Fibroblast of the aortic adventitia (primary cell): ENCODE measurements at places on chromosomes 13 and 19. TPM values are rescaled to one million over a fixed set of nuclear protein-coding genes. Genes with fewer than 3 reads are reported as not detected.

Gene ZNF787
- 8.5 and 15.9 TPM in 2 replicates for total RNA-seq

Gene NXNL1
- total RNA-seq, result not detected in 2 replicates

Gene CATSPERD
- total RNA-seq, result not detected in 2 replicates

Gene ARHGAP45
- 0.18 TPM in 1 of 2 replicates, not detected in the other for total RNA-seq

Gene ZNF382
- total RNA-seq, result 4.6 and 17.7 TPM in 2 replicates

Gene CRX
- not detected in 2 replicates for total RNA-seq

Gene LRRC63
- total RNA-seq, result 0.09 and 0.41 TPM in 2 replicates

Gene MYDGF
- 61.2 and 112 TPM in 2 replicates for total RNA-seq

Gene ZNF701
- 8.4 and 12.6 TPM in 2 replicates for total RNA-seq

Gene FBXL3
- 78.8 and 144 TPM in 2 replicates for total RNA-seq

Gene NLRP12
- total RNA-seq, result not detected in 2 replicates

Gene MAB21L1
- 3.7 TPM in 1 of 2 replicates, not detected in the other for total RNA-seq

Gene TJP3
- not detected in 2 replicates for total RNA-seq

Gene LSM4
- total RNA-seq, result 113 and 119 TPM in 2 replicates

Gene CGB1
- total RNA-seq, result not detected in 2 replicates

Gene FXYD7
- not detected in 2 replicates for total RNA-seq

Gene CLEC4M
- not detected in 2 replicates for total RNA-seq

Gene HS6ST3
- 0.36 TPM in 1 of 2 replicates, not detected in the other for total RNA-seq

Gene KL
- total RNA-seq, result 0.81 TPM in 1 of 2 replicates, not detected in the other

Gene RAB3A
- total RNA-seq, result 2.8 TPM in 1 of 2 replicates, not detected in the other

Gene ZNF878
- not detected in 2 replicates for total RNA-seq

Gene TEX101
- not detected in 2 replicates for total RNA-seq

Gene KLK8
- total RNA-seq, result not detected in 2 replicates

Gene MYH14
- not detected in 2 replicates for total RNA-seq

Gene DNAJC15
- 11.2 and 18.7 TPM in 2 replicates for total RNA-seq

Gene PIK3R2
- total RNA-seq, result 36.7 and 41.3 TPM in 2 replicates

Gene ADGRE3
- not detected in 2 replicates for total RNA-seq

Gene ZNF30
- total RNA-seq, result 1.9 and 4.2 TPM in 2 replicates

Gene CBARP
- total RNA-seq, result 2.3 and 3.1 TPM in 2 replicates

Gene GDF15
- total RNA-seq, result 23.8 and 27.6 TPM in 2 replicates
